ENCODE measurements at places on chromosomes 2 and 18. TPM values are rescaled to one million over a fixed set of nuclear protein-coding genes. Genes with fewer than 3 reads are reported as not detected.

DNA sequence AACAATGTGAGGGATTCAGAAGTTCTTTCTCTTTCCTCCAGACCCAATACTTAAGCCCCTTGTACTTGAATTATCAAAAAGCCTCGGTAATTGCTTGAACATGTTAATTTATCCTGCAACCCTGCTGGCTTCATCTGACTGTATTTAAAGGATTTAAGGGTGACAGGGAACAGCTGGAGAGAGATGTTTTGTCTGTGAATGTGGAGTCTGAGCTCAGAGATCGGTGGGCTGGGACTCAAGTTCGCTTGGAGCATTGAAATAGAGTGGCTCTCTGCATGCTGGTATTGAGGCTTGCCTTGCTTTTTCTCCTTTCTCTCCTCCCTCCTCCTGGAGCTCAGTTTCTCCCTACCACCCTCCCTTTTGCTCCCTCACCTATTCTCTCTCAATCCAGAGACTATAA is 73.6 kb downstream of the BOD1L2 start:
- DNase-seq: no peak
- no peak overlapping the region for H3K27ac ChIP-seq
- H3K36me3 ChIP-seq: no peaks in the 10 kb centered on the region
- H3K4me3 ChIP-seq: no peak overlapping the region

DNA sequence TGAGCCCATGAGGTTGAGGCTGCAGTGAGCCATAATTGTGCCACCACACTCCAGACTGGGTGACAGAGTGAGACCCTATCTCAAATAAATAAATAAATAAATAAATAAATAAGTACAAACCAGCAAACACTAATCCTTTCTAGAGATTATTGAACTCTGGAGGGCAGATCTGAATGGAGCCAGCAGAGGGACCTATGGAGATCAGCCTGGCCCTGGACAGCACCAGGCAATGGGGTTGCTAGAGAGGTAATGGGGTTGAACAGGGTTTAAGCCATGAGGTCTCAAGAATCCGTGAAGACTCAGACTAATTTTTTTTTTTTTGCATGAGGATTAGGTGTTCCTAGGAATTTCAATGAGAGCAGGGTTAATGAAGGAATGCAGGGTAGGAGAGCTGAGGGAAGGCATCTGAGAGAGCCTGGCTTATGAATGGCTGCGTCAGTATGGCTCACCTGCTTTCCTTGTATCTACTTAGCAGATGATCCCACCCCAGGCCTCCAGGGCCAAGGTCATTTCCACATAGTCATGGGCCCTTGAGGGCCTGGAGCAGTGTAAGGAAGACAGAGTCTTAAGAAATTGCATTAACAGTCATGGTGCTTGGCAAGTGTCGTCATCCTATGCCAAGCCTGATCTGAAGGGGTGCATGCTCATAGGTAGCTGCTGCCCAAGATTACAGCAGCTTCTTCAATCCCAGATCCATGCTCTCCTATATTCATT is 34.6 kb upstream of the IL37 start:
- no peak overlapping the region for H3K27ac ChIP-seq
- H3K27me3 ChIP-seq: no peaks in the 10 kb centered on the region
- H3K4me3 ChIP-seq: no peak overlapping the region
- H3K36me3 ChIP-seq: no peaks in the 10 kb centered on the region

DNA sequence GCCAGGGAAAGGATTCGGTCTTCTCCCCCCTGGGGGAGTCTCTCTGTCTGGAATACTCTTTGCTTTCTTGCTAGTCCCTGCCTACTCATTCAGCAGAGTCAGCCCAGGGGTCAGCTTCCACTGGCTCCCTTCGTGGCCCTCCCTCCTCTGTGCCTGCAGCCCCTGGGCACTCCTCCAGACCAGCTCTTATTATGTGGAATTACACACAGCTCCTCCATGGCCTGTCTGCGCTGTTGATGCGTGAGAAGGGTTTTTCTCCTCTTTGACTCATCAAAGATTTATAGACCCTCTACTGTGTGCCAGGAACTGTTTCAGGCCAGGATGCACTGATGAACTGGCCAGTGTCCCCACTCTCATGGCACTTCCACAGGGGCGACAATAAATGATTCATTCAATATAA is 44.4 kb downstream of the ST8SIA5 start:
- no peak for DNase-seq
- H3K36me3 ChIP-seq: no peaks in the 10 kb centered on the region
- no peak overlapping the region for H3K27ac ChIP-seq
- no peaks in the 10 kb centered on the region for H3K27me3 ChIP-seq
- H3K4me3 ChIP-seq: no peak overlapping the region

GRCh38 chr2:8296306-8296705 is 385.6 kb upstream of the ID2 start:
- H3K4me1 ChIP-seq: no peaks in the 10 kb centered on the region
- no peak for DNase-seq
- H3K27me3 ChIP-seq: no peaks in the 10 kb centered on the region
- no peak overlapping the region for H3K4me3 ChIP-seq

- H3K27me3 ChIP-seq: no peaks in the 10 kb centered on the region
- H3K36me3 ChIP-seq: no peaks in the 10 kb centered on the region
- H3K27ac ChIP-seq: no peak overlapping the region
These were observed 69.8 kb upstream of the TCF4 start for GRCh38 chr18:55657572-55658331.

DNA sequence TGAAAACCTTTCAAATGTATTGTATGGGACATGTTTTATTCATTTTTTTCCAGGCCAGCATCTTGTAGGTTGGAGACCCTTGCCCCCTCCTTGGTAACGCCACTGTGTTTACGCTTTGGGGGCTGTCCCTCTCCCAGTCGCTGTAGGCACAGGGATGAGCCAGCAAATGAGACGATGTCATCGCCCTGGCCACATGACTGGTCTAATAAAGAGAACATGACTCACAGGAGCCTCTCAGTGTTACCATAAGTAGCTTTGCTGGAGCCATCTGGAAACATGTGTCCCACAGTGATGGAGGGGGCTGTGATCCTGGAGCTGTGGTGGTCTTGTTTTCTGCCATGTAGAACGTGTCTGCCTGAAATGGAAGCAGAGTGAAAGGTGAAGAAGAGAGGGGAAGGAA is 78.9 kb downstream of the CD8B2 start:
- H3K36me3 ChIP-seq: no peaks in the 10 kb centered on the region
- H3K4me1 ChIP-seq: peaks cover 38% of the 10 kb centered on the region
- peak overlapping the region; percentile 18 for H3K27ac ChIP-seq
- no peak overlapping the region for H3K4me3 ChIP-seq

DNA sequence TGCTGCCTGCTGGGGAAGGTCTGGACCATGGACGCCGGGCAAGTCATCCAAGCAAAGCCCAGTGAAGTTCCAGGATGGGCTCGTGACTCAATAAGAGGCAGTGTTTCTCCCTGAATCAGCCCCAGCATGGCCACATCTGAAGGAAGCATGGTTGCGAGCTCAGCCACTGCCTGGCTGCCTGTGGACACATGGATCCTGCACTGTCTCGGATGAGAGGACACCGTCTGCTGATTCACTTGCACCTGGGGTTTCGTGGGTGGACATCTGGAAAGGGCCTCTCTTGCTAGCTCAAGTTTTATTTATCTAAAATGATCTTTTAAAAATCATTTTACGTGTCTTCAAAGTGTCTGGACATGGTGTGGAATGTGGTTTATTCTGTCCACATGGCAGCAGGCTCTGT is 224.8 kb upstream of the FN1 start:
- no peaks in the 10 kb centered on the region for H3K27me3 ChIP-seq
- no peaks in the 10 kb centered on the region for H3K36me3 ChIP-seq
- no peak overlapping the region for H3K4me3 ChIP-seq
- no peak for DNase-seq

- H3K36me3 ChIP-seq: peaks cover 2% of the 10 kb centered on the region
- H3K4me3 ChIP-seq: no peak overlapping the region
- no peaks in the 10 kb centered on the region for H3K27me3 ChIP-seq
- H3K4me1 ChIP-seq: no peaks in the 10 kb centered on the region
These were observed 30.9 kb downstream of the HAUS1 start for GRCh38 chr18:46134920-46135675.

DNA sequence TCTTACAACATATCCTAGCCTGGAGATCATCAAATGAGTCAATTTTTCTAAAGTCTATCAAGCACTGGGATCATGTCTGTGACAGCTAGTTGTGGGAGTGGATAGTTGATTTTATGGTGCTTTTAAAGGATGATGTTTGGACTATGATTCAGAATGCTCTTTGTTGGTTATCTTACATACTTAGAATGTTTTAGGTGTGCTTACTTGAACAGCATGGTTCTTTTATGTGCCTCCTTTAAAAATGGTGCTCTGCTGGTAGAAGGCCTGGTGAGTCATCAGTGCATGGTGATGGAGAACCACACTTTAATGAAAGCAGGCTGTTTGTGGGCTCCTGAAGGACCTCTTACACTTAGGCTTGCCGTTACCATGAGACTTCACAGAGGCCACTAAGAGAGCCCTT is 682.7 kb upstream of the FANCL start:
- H3K4me3 ChIP-seq: no peak overlapping the region
- H3K27me3 ChIP-seq: no peaks in the 10 kb centered on the region
- DNase-seq: no peak
- no peaks in the 10 kb centered on the region for H3K36me3 ChIP-seq

- H3K4me3 ChIP-seq: no peak overlapping the region
- DNase-seq: no peak
- no peaks in the 10 kb centered on the region for H3K36me3 ChIP-seq
- H3K4me1 ChIP-seq: peaks cover 25% of the 10 kb centered on the region
- no peak overlapping the region for H3K27ac ChIP-seq
These were observed 85.8 kb downstream of the TCF4 start for GRCh38 chr18:55501982-55502710.

GRCh38 chr18:29250259-29250658 is 1073.3 kb upstream of the CDH2 start:
- H3K27ac ChIP-seq: no peak overlapping the region
- H3K4me3 ChIP-seq: no peak overlapping the region
- H3K36me3 ChIP-seq: no peaks in the 10 kb centered on the region
- no peak for DNase-seq
- no peaks in the 10 kb centered on the region for H3K27me3 ChIP-seq

- peak; percentile 89 for DNase-seq
- H3K4me3 ChIP-seq: peak overlapping the region; percentile 78
- peak overlapping the region; percentile 86 for H3K27ac ChIP-seq
- H3K27me3 ChIP-seq: no peaks in the 10 kb centered on the region
- H3K36me3 ChIP-seq: peaks cover 7% of the 10 kb centered on the region
These were observed 575 bp downstream of the TMEM150A start for GRCh38 chr2:85601771-85602475.

GRCh38 chr2:134401789-134402188 is 147.9 kb downstream of the MGAT5 start:
- H3K27ac ChIP-seq: peak overlapping the region; percentile 43
- DNase-seq: no peak
- H3K4me3 ChIP-seq: no peak overlapping the region
- H3K27me3 ChIP-seq: no peaks in the 10 kb centered on the region
- H3K4me1 ChIP-seq: no peaks in the 10 kb centered on the region
- H3K36me3 ChIP-seq: no peaks in the 10 kb centered on the region

- no peak overlapping the region for H3K4me3 ChIP-seq
- no peak overlapping the region for H3K27ac ChIP-seq
- H3K36me3 ChIP-seq: no peaks in the 10 kb centered on the region
These were observed 95.9 kb upstream of the SIX2 start for GRCh38 chr2:45105050-45105582.

GRCh38 chr2:141728886-141729285 is 401.9 kb downstream of the LRP1B start:
- H3K27me3 ChIP-seq: no peaks in the 10 kb centered on the region
- no peak overlapping the region for H3K27ac ChIP-seq
- H3K4me3 ChIP-seq: no peak overlapping the region
- no peak for DNase-seq

GRCh38 chr2:102176172-102176571 is 10.7 kb upstream of the IL1RL2 start:
- H3K27me3 ChIP-seq: no peaks in the 10 kb centered on the region
- no peaks in the 10 kb centered on the region for H3K4me1 ChIP-seq
- DNase-seq: no peak

- H3K36me3 ChIP-seq: no peaks in the 10 kb centered on the region
- H3K4me3 ChIP-seq: no peak overlapping the region
- DNase-seq: no peak
- H3K27ac ChIP-seq: no peak overlapping the region
- no peaks in the 10 kb centered on the region for H3K27me3 ChIP-seq
- no peaks in the 10 kb centered on the region for H3K4me1 ChIP-seq
These were observed 40.1 kb downstream of the CRACDL start for GRCh38 chr2:98895901-98896300.

DNA sequence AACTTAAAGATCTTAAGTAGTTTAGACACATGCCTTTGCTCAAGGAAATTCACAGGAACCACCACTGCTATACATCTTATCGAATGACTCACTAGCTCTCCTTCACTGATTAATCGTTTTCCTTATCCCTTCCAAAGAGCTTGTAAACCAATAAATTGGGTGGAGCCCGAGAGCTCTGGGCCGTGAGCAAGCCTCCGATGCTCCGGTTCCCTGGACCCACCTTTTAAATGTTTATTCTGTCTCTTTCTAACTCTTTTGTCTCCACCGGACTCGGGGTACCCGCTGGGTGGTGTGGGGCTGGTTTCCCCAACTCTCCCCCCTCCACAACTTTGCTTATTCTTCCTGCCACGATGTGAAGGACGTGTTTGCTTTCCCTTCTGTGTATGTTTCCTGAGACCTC is 292.9 kb upstream of the TMEFF2 start:
- no peaks in the 10 kb centered on the region for H3K4me1 ChIP-seq
- H3K27me3 ChIP-seq: no peaks in the 10 kb centered on the region
- H3K36me3 ChIP-seq: no peaks in the 10 kb centered on the region
- no peak overlapping the region for H3K27ac ChIP-seq
- no peak overlapping the region for H3K4me3 ChIP-seq

- no peak for DNase-seq
- H3K36me3 ChIP-seq: no peaks in the 10 kb centered on the region
- H3K27me3 ChIP-seq: no peaks in the 10 kb centered on the region
- no peak overlapping the region for H3K27ac ChIP-seq
- no peak overlapping the region for H3K4me3 ChIP-seq
- no peaks in the 10 kb centered on the region for H3K4me1 ChIP-seq
These were observed 234.7 kb downstream of the HRH4 start for GRCh38 chr18:24695168-24695567.

FAP gene
- total RNA-seq: 24.8 TPM

OTOF gene
- not detected for total RNA-seq

C2orf66 gene
- total RNA-seq: not detected

SNTG2 gene
- 0.99 TPM for total RNA-seq

LYG1 gene
- total RNA-seq: not detected

DES gene
- total RNA-seq: 30,562 TPM

SELENOI gene
- total RNA-seq: 11.0 TPM

C2orf78 gene
- not detected for total RNA-seq

GALNT3 gene
- total RNA-seq: 0.83 TPM

Measured in sigmoid colon (tissue), 7 donors.